Caki2 (cell line): ENCODE measurements at places on chromosomes 11 and 22. TPM values are rescaled to one million over a fixed set of nuclear protein-coding genes. Genes with fewer than 3 reads are reported as not detected.

- DNase-seq: no peak
These were observed 557.9 kb upstream of the ANO5 start for GRCh38 chr11:21634956-21635355.

- DNase-seq: no peak
These were observed 6.1 kb upstream of the NAP1L4 start for GRCh38 chr11:2998073-2998850.

- DNase-seq: no peak
These were observed 111.8 kb downstream of the CTNND1 start for GRCh38 chr11:57873196-57873911.

The MTCH2 gene
- total RNA-seq: 17.6 and 23.8 TPM in 2 replicates

GRCh38 chr11:61602775-61603569 lies 22.1 kb upstream of the SYT7 start:
- peak; percentile 85 for DNase-seq

The TBX1 gene
- total RNA-seq: 0.68 TPM in 1 of 2 replicates, not detected in the other

The ACTN3 gene
- not detected in 2 replicates for total RNA-seq

GRCh38 chr11:33063326-33063881 lies 24.0 kb downstream of the TCP11L1 start:
- DNase-seq: no peak

The UPB1 gene
- 0.41 TPM in 1 of 2 replicates, not detected in the other for total RNA-seq

The CASTOR1 gene
- 14.0 and 16.0 TPM in 2 replicates for total RNA-seq

The MUC6 gene
- total RNA-seq: not detected in 2 replicates

The OR4D5 gene
- not detected in 2 replicates for total RNA-seq

The OR4C3 gene
- total RNA-seq: not detected in 2 replicates

DNA sequence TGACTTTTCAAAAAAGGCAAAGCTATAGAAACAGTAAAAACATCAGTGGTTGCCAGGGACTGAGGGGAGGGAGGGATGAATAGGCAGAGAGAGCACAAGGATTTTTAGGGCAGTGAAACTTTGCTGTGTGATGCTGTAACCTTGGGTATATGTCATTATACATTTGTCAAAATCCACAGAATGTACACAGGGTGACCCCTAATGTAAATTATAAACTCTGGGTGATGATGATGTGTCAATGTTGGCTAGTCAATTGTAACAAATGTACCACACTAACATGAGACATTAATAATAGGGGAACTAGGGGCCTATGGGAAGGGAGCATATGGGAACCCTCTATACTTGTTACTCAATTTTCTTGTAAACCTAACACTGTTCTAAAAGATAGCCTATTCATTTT lies 24.8 kb downstream of the RIBC2 start:
- no peak for DNase-seq

The CCDC81 gene
- total RNA-seq: 0.51 TPM in 1 of 2 replicates, not detected in the other

The LAYN gene
- total RNA-seq: not detected in 2 replicates

The PYGM gene
- 0.23 TPM in 1 of 2 replicates, not detected in the other for total RNA-seq

The TSGA10IP gene
- not detected in 2 replicates for total RNA-seq

The MMP27 gene
- total RNA-seq: not detected in 2 replicates

The OR2D2 gene
- total RNA-seq: not detected in 2 replicates

The NAALAD2 gene
- not detected in 2 replicates for total RNA-seq

- no peak for DNase-seq
These were observed 4.3 kb downstream of the INPPL1 start for GRCh38 chr11:72228844-72229231.

DNA sequence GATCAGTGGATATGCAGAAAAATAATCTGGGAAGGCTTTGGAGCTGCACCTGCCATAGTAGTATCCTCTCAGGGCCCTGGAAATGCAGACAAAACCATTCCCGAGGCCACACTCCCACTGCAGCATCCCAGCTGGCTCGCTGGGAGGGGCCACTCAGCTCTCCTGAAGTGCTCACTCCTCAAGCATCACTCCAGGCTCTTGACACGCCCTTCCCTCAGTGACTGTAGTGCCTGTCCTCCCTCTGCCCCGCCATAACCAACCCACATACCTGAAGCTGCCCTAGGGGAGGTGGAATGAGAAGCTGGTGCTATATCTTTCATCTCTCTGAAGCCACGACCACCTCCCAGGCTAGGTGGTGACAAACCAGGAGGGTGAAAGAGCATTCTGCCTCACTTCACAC lies 4.8 kb downstream of the DSCAML1 start:
- DNase-seq: no peak

GRCh38 chr11:104830080-104830479 lies 68.2 kb downstream of the CASP12 start:
- DNase-seq: no peak
